ENCODE measurements at places on chromosomes 5 and 9. TPM values are rescaled to one million over a fixed set of nuclear protein-coding genes. Genes with fewer than 3 reads are reported as not detected.

The FLT4 gene
- 12.9 TPM for total RNA-seq

The SPINK7 gene
- total RNA-seq: not detected

The PCDHGA12 gene
- total RNA-seq: 11.9 TPM

The ATG12 gene
- 45.1 TPM for total RNA-seq

The GRXCR2 gene
- not detected for total RNA-seq

The PHF24 gene
- total RNA-seq: 0.99 TPM

The OLFML2A gene
- total RNA-seq: 39.6 TPM

DNA sequence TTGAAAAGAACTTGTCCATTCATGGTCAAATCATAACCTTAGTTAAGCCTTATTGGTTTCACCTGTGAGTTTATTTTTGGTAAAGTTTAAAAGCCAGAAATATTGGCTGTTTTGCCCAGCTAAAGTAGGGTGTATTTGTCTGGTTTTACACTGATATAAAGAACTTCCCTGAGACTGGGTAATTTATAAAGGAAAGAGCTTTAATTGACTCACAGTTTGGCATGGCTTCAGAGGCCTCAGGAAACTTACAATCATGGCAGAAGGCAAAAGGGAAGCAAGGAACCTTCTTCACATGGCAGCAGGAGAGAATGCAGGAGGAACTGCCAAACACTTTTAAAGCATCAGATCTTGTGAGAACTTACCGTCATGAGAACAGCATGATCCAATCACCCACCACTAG, 55.3 kb downstream of the JAKMIP2 start:
- no peak for DNase-seq

DNA sequence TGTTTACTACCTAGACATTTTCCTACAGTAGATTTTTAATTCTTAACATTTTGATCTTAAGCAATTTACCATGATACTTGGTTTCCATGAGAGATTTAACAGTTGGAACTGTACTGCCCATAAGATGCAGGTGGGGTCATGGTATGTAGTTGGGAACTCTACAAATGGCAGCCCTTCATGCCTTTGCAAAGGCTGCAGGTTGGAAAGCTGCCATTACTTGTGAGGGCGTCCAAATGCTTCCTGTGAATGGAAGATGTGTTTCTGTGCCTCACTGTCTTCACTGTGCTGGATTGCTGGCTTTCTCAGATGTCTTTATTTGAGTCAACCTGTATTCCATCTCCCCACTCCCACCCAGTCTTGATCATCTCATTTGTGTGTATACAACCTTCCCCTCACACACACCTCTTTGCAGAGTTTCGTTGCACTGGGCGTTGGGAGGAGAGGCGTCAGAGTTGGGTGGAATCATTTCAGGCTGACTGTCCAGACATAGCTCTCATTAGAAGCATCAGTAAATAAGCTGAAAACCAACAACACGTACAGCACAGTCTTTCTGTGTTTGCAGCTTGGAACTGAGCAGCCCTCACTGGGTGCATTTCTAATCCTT, 14.8 kb upstream of the ABL1 start:
- DNase-seq: no peak

DNA sequence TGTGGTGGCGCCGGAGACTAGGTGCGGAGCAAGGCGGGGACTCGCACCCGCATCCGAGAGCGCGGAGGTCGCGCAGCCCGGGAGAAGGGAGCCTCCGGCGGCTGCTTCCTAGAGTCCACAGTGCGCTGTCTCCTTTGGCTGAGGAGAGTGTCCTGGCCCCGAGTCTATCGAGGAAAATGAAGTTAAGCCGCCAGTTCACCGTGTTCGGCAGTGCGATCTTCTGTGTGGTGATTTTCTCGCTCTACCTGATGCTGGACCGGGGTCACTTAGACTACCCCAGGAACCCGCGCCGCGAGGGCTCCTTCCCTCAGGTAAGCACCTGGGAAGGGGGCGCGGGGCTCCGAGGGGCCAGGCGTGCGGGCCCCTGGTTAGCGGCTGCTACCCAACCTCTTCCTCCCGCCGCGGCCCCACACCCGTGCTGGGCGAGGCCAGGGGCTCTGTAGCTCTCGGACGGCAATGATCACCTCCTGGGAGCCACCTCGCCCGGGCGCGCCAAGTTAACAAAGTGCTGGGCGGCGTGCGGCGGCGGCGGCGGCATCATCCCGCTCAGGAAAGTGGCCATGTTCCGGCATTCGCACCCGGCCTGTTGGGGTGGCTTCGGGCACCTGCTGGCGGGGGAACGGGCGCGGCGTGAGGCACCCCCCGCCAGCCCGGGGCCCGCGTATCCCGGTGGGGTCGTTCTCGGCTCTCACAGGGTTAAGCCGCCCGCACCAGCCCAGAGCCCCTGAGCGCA, 681 bp downstream of the MAN2A1 start:
- no peak for DNase-seq

DNA sequence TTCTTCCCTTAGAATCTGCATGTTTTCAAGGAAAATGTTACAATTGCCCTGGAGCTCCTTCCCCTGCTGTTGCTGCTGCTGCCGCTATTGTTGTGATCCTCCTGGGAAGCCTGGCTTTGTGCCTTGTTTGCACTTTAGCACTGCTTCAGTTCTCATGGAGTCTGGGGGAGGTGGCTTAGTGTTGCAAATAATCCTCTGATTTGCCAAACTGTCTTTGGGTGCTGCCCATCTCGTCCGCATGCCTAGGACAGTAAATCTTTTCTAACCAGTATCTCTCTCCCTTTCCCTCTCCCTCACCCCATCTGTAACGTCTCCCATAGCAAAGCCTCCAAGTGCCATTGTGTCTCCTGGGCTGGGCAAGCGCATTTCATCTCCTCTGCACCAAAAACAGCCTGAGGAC, 30.3 kb downstream of the FAM240B start:
- DNase-seq: no peak

DNA sequence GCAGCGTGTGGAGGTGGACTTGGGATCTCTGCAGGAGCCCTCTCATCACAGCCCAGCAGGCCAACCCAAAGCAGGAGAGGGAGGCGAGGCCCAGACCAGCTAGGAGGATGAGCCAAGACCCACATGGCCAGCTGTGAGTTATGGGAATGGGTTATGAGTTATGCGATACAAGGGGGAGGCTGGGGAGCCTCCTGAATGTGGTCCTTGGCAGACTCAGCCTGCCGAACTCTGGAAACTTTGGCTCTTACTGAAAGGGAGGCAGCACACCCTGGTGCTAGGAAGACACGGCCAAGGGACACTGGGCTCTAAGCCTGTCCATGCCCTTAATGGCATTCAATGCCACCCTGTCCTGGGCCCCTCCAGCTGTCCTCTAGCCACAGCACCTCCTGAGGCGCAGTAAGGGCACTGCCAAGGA, 7.7 kb upstream of the VAV2 start:
- DNase-seq: no peak

GRCh38 chr9:133202145-133202513, 6.9 kb downstream of the OBP2B start:
- DNase-seq: no peak

GRCh38 chr9:133003671-133004090, 25.2 kb downstream of the GFI1B start:
- DNase-seq: no peak

DNA sequence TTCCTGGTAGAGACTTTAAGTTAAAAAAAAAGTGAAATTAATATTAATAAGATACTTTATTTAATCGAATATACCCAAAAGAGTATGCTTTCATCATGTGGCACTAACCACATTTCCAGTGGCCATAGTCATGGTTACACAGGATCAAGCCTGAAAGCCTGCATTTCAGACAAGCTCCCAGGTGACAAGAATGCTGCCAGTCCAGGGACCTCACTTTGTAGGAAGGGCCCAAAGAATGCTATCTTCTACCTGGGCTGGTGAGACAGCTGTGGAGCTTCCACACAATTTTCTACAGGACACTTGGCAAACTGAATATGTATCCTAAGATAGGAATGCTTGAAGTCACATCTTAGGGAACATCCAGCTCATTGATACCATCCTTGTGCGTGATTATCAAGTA, 203.8 kb downstream of the AUH start:
- DNase-seq: no peak

GRCh38 chr5:142446131-142446959, 121.5 kb upstream of the SPRY4 start:
- DNase-seq: no peak

DNA sequence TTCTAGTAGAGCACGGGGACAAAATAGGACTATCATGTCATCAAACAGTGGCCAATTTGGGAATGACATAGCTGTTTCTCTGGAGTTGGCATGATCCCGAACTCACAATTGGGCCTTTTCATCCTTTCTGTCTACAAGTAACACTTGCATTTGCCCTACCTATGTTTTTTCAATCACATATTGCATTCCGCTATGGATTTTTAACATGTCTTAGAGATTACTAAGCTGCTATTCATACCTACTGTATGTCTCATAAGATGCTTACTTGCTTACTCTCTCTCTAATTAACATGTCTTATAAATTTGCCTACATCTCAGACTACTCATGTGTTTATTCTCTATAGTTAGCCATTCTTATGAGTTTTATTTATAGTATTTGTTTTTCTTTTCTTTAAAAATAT, 341.2 kb upstream of the CTNND2 start:
- DNase-seq: no peak

GRCh38 chr5:16709691-16710433, 93.1 kb upstream of the RETREG1 start:
- no peak for DNase-seq

DNA sequence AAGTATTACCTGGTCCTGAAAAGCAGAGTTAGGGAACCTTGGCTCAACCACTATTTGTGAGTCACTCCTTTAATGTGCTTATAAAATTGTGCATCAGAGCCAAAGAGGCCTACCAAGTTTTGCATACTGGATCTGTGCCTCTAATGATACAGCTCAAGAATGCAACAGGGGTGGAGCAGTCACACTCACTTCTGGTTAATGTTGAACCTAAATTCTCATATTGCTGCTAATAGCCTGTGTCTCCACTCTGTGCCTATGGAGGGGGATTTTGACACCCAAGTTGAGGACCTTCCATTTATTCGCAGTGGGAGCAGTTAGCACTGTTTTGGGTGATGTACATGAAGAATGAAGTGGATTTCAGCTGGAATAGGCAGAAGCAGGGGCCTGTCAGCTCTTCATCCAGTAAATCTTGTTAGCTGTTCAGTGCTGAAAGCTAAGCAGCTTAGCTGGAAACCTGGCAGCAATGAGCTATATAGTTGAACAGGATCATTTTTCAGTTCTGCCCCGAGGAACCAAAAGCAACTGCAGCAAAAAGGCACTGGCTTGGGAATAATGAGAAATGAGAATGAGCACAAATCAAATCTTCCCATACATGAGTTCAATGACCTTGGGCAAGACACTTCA, 9.7 kb downstream of the SH3TC2 start:
- peak; percentile 47 for DNase-seq

DNA sequence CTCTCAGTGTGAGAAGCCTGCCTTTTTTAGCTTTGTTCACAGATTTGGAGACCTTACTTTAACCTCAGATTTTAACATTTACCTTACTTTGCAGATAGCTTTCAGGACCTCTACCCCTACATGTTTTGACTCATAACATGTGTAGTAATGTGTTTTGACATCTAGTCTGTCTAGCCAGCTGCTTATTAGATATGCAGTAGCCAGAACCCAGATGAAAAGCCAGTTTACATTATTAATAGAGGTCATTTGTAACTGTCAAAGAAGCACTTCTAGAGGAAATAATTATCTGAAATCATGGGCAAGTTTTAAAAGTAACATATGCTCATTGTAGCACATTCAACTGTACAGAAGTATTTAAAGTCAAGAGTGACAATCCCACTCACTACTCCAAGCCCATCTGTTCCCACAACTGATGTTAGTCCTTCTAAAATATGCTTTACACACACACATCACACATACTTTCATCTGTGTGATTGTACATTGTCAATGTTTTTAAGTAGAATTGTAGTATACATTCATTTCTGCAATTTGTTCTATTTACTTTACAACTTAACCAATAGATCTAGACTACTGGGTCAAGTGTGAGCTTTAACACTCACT, 71.8 kb upstream of the NIPAL4 start:
- DNase-seq: no peak

DNA sequence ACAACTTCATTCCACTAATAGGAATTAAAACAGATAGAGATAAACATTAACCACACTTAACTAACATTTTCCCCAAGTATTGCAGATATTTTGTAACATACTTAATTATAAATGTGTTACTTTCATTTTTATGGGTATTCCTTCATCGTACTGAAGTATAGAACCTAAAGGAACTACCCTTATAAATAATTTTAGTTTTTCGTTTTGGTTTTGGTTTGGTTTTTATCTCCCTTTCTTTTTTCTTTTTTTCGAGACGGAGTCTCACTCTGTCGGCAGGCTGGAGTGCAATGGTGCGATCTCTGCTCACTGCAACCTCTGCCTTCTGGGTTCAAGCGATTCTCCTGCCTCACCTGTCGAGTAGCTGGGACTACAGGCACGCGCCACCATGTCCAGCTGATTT, 60.1 kb upstream of the LMNB1 start:
- DNase-seq: no peak

- no peak for DNase-seq
Measured at GRCh38 chr5:127373858-127374491, 83.4 kb downstream of the MEGF10 start.

DNA sequence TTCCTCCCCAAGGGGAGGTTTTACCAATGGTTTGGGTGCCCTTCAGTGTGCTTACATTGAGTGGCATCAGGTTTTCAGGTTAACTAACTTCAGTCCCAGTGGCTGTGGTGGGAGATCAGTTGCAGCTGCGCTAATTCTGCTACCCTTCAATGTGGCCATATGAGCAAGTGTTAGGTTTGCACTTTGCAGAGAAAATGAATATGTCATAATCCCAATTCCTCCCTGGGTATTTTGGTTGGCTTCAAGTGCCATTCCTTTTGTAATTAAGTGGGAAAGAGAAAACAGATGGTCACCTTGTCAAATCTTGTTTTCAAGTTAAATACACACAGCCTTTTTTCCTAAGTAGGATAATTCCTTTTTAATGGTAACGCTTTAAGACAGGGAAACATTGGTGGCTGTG, 236.2 kb downstream of the TLE4 start:
- DNase-seq: no peak
